Cerebellum (tissue), 4 donors: ENCODE measurements at places on chromosomes 2 and 18. TPM values are rescaled to one million over a fixed set of nuclear protein-coding genes. Genes with fewer than 3 reads are reported as not detected.

Gene SERPINB13
- total RNA-seq = not detected

DNA sequence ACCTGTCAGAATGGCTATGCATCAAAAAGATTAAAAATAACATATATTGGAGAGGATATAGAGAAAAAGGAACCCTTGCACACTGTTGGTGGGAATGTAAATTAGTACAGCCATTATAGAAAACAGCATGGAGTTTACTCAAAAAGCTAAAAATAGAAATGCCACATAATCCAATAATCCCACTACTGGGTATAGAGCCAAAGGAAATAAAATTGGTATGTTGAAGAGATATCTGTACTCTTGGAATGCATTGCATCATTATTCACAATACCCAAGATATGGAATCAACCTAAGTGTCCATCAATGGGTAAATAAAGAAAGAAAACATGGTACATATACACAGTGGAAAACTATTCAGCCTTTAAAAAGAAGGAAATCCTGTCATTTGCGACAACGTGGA lies 77.2 kb downstream of the C1D start:
- DNase-seq = no peak

GRCh38 chr2:39059366-39059952 lies 61.4 kb downstream of the SOS1 start:
- peak; percentile 41 for DNase-seq

Gene MOB1A
- 53.1 TPM for total RNA-seq

Gene MALT1
- 31.1 TPM for total RNA-seq

- DNase-seq = no peak
These were observed 52.4 kb downstream of the OSBPL6 start for GRCh38 chr2:178246696-178247095.

DNA sequence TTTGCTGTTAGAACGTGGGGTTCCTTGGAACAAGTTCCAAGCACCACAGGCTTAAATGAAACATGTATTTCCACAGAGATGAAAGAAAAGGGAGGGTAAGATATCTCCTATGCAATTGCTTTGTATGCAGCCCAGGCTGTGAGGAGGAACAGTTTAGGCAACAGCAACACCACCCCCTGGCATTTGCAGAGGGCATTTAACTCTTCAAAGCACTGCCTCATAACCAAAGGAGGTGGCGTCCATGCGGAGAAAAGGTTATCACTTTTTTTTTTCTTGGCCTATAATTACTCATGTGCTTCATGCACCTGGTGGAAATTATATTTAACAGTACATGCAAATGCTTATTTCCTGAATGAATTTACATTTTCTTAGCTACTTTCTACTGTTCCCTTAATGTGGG lies 286.0 kb downstream of the LPIN1 start:
- no peak for DNase-seq

- no peak for DNase-seq
These were observed 56.8 kb upstream of the HS6ST1 start for GRCh38 chr2:128375454-128375853.

Gene SELENOI
- 48.8 TPM for total RNA-seq

DNA sequence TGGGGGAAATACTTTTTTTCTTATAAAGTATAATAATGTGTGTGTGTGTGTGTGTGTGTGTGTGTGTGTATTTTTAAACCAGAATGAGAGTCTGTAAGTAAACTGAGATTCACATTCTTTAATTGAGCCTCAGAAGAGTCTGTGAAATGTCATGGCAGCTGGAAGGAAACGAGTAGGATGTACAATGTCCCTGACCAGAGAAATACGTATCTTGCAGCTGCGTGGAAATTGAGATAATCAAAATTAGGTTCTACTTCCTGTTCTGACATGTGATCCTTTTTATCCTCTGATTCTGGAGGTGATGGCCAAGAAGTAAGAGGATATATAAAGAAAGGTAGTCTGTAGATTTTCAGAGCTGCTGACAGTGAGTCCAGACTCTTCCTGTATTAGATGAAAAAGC lies 50.0 kb downstream of the SH3RF3 start:
- DNase-seq = no peak
